ENCODE measurements at places on chromosomes 1 and 21.

DNA sequence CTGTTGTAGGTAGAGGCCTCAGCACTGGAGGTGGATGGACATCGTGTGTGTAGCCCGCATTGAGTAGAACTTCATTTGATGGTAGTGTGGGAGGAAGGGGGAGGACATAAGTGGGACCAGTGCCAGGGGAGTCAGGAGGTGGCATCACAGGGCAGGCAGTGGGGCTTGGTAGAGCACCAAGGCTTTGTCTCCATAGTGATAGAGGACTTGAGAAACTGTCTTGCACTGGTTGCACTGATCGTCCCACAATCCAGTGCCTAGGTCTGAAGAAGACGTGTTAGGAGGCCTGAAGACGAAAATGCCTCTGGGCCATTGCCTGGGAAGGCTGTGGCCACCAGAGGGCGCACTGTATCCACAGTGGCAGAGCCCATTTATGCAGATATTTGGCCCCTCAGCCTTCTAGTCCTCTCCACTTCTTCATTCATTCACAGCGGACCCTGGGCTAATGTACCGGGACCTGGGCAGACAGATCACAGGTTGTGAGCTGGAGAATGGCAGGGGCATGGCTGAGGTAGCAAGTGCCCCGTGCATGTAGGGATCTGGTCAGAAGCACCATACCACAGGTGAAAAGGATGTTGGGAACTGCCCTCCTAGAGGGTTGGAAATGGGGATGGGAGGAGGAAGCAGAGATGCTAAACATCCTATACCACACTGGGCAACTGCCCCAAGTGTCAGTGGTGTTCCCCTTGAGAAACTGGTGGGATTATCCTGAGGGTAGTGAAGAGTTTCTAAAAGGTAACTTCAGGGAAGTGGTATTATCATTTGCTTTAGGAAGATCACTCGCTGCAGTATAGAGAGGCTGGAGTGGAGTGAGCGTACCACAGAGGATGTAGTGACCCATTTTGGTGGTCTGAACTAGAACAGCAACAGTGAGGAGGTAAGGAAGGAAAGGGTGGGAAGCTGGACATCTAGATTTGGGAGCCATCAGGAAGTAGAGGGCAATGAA is 95.3 kb downstream of the PIK3R3 start:
- no peaks in the 10 kb centered on the region for H3K36me3 ChIP-seq
- peaks cover 6% of the 10 kb centered on the region for H3K4me1 ChIP-seq
- H3K27me3 ChIP-seq: no peaks in the 10 kb centered on the region
- peak; percentile 83 for DNase-seq
- no peak overlapping the region for H3K4me3 ChIP-seq

GRCh38 chr1:203528063-203528462 is 34.1 kb downstream of the OPTC start:
- no peak overlapping the region for H3K4me3 ChIP-seq
- no peaks in the 10 kb centered on the region for H3K36me3 ChIP-seq
- no peaks in the 10 kb centered on the region for H3K27me3 ChIP-seq
- DNase-seq: no peak
- peaks cover 6% of the 10 kb centered on the region for H3K4me1 ChIP-seq

GRCh38 chr1:216498277-216498676 is 75.0 kb upstream of the USH2A start:
- no peak overlapping the region for H3K4me3 ChIP-seq
- H3K27ac ChIP-seq: no peak overlapping the region
- DNase-seq: no peak
- no peaks in the 10 kb centered on the region for H3K27me3 ChIP-seq

DNA sequence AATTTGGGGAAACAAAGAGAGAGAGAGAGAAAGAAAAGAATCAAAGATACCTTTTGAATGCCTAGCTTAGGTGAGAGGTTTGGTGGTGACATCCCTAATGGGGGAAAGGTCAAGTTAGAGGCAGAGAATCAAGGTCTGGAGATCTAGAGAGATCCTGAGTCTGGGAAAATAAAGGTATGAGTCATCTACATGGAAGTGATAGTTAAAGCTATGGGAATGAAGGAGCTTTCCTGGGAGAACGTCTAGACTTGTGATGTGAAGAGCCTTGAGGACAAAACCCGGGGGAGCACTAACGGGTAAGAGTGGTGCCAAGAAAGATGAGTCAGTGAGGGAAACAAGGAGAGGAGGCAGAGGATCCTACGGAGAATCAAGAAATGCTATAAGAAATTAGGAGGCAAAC is 110.8 kb upstream of the RUNX1 start:
- no peak overlapping the region for H3K4me3 ChIP-seq
- no peak for DNase-seq
- no peaks in the 10 kb centered on the region for H3K27me3 ChIP-seq
- H3K27ac ChIP-seq: no peak overlapping the region
- no peaks in the 10 kb centered on the region for H3K4me1 ChIP-seq

- H3K27ac ChIP-seq: no peak overlapping the region
- no peaks in the 10 kb centered on the region for H3K36me3 ChIP-seq
- H3K27me3 ChIP-seq: no peaks in the 10 kb centered on the region
- H3K4me3 ChIP-seq: no peak overlapping the region
- no peaks in the 10 kb centered on the region for H3K4me1 ChIP-seq
Measured at GRCh38 chr1:2931724-2932401, 89.4 kb upstream of the ACTRT2 start.
